Mesenteric fat pad (tissue), 1 donor: ENCODE measurements at places on chromosomes 13 and 19. TPM values are rescaled to one million over a fixed set of nuclear protein-coding genes. Genes with fewer than 3 reads are reported as not detected.

SMAD9 gene
- total RNA-seq = 9.0 TPM

C19orf85 gene
- not detected for total RNA-seq

SIGLECL1 gene
- not detected for total RNA-seq

FARP1 gene
- 42.5 TPM for total RNA-seq

TRMT1 gene
- total RNA-seq = 33.2 TPM

C5AR1 gene
- 135 TPM for total RNA-seq

- DNase-seq = no peak
Measured at GRCh38 chr19:58374200-58374599, 6.6 kb downstream of the ZNF837 start.

GRCh38 chr19:6728346-6728745 lies 7.9 kb upstream of the C3 start:
- DNase-seq = no peak

GRCh38 chr13:39297664-39298171 lies 259.5 kb downstream of the NHLRC3 start:
- DNase-seq = no peak

- no peak for DNase-seq
Measured at GRCh38 chr19:16586991-16587832, 15.0 kb upstream of the SLC35E1 start.

DNA sequence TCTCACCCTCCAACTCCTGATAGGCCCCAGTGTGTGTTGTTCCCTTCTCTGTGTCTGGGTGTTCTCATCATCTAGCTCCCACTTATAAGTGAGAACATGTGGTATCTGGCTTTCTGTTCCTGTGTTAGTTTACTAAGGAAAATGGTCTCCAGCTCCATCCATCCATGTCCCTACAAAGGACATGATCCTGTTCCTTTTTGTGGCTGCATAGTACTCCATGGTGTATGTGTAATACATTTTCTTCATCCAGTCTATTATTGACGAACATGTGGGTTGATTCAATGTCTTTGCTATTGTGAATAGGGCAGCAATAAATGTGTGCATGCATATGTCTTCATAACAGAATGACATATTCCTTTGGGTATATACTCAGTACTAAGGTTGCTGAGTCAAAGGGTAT lies 1397.0 kb downstream of the UQCRFS1 start:
- no peak for DNase-seq
